ENCODE measurements at places on chromosomes 4 and X.

DNA sequence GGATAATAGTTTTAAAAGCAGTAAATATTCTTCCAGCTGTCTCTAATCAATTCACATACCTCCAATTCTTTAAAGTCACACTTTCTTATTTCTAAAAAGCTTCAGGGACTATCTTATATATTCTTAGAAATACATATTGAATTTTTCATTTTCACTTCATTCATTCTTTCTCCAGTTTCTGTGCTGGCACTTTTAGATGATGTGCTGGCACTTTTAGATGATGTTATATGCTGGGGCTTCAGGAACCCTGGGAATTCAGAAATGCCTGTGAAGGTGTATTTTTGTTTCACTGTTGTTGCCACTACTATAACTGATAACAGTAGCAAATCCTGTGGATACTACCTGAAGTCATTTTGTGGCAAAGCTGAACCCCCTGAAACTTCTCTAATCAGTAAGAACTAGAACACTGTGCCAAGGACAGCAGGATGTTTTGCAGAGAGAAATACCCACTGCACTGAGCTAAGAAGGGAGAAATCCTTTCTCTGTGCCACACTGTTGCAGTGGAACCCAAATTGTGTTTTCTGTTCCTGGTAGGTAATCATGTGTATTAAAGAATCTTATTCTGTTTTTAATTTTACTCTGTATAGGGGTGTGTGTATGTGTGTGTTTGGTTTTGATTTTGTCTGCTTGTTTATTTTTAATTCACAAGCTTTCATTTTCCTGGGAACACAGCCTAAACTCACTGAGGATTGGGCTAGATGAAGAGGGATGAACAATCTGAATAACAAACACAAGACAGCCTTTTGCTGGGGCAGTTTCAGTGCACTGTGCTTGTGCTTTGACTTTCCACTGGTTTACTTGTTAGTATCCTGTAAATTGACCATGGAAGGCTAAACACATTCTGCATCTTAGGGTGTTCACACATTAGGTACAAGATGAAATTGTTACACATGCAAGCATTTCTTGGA lies 898.3 kb downstream of the CCSER1 start:
- no peak for DNase-seq

- no peak for DNase-seq
Measured at GRCh38 chr4:119048446-119048845, 87.2 kb upstream of the MYOZ2 start.

GRCh38 chr4:141501931-141502330 lies 134.5 kb upstream of the IL15 start:
- no peak for DNase-seq

DNA sequence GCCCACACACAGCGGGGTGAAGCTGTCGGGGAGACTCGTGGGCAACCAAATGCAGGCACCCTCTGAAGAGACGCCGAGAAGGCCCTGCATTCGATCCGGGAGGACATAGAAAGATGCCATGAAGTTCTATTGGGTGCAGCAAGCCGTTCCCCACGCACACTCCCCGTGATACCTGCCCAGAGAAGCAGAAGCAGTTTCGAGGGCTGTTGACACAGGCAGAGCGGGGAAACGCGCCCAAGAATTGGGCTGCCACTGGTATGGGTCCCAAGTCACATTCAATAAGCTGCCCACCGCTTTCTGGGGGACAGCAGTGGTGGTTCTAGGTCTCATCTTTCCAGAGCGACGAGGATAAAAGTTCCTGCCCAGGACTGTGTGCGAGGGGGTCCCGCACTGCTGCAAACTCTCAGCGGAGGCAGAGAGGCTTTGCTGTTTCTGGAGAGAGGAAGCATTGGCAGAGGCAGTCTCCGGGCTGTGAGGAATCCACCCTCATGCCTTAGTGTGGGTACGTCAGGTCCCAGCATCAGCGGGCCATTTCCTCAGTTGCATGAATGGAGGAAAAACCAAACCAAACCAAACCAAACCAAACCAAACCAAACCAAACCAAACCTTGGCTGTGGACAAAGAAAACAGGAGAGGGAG lies 10.1 kb downstream of the PITX2 start:
- DNase-seq, result peak; percentile 5

GRCh38 chr4:126742048-126742447 lies 890.7 kb upstream of the INTU start:
- no peak for DNase-seq

GRCh38 chr4:10963958-10964703 lies 279.6 kb upstream of the CLNK start:
- DNase-seq, result no peak

DNA sequence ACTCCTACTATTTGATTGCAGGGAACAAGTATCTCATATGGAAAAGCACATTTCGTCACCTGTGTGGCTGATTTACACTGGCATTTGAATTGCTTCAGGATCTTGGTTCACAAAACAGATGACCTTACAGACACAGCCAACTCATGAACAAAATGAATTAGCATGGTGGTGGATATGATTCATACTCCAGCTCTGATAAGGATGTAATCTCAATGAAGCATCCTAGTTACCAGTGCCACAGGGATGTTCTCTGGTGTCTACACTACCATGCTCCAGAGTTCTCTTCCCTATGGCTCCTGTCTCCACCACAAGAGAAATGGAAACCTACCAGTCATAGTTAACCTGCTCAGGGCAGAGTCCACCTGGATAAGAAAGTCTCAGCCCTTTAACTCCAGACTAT lies 40.7 kb downstream of the TEC start:
- DNase-seq, result no peak

GRCh38 chr4:41624765-41625164 lies 86.8 kb downstream of the LIMCH1 start:
- no peak for DNase-seq

GRCh38 chr4:88063634-88064296 lies 56.3 kb downstream of the PKD2 start:
- DNase-seq, result no peak

GRCh38 chr4:93018243-93018642 lies 714.5 kb downstream of the GRID2 start:
- no peak for DNase-seq

GRCh38 chr4:1356181-1356998 lies 9.4 kb downstream of the UVSSA start:
- peak; percentile 35 for DNase-seq

- DNase-seq, result no peak
Measured at GRCh38 chr4:77172336-77172735, 15.3 kb downstream of the CCNG2 start.

DNA sequence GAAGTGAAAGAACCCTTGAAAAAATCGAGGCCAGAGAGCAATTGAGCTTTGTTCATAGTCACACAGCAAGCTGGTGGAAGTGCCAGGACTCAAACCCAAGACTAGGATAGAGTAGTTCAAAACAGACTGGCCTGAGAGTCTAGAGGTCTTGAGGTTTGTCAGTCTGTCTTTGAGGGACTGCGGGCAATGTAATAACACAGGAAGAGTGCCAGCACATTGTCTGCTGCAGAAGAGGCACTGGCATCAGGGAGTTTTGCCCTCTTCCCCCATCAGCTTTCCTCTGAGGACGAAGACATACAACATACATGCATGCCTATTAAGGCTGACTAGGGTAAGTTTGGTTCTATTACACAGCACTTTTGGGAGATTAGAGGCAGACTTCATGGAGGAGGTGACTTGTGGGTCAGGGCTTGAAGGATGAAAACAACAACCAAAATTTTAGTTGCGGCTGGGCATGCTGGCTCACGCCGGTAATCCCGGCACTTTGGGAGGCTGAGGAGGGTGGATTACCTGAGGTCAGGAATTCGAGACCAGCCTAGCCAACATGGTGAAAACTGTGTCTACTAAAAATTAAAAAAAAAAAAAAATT lies 64.1 kb upstream of the LAS1L start:
- DNase-seq, result no peak

GRCh38 chr4:16894406-16894805 lies 4.0 kb downstream of the LDB2 start:
- no peak for DNase-seq

DNA sequence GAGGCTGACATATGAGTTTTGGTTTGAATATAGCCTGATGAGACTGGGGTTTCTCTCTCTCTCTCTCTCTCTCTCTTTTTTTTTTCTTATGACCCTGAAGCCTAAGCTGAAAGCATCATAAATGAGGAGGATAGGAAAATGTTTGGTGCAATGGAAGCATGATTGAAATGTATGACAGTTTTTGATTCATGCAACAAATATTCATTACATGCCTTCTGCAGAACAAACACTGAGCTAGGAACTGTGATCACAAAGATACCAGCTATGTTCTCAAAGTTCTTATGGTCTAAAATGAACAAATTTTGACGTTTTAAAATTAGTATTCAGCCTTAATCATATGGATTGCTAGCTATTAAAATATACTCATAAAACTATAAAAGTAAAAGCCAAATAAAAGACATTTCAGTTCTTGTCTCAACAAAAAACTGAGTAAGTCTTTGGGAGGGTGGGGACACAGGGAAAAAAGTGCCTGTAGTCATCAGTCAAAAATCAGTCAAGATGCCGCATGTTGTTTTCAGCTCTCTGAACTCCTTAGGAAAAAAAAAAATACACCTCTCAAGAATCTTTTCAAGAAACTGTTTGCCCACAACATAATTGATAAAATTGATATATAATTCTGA lies 57.2 kb downstream of the NKX6-1 start:
- DNase-seq, result no peak

DNA sequence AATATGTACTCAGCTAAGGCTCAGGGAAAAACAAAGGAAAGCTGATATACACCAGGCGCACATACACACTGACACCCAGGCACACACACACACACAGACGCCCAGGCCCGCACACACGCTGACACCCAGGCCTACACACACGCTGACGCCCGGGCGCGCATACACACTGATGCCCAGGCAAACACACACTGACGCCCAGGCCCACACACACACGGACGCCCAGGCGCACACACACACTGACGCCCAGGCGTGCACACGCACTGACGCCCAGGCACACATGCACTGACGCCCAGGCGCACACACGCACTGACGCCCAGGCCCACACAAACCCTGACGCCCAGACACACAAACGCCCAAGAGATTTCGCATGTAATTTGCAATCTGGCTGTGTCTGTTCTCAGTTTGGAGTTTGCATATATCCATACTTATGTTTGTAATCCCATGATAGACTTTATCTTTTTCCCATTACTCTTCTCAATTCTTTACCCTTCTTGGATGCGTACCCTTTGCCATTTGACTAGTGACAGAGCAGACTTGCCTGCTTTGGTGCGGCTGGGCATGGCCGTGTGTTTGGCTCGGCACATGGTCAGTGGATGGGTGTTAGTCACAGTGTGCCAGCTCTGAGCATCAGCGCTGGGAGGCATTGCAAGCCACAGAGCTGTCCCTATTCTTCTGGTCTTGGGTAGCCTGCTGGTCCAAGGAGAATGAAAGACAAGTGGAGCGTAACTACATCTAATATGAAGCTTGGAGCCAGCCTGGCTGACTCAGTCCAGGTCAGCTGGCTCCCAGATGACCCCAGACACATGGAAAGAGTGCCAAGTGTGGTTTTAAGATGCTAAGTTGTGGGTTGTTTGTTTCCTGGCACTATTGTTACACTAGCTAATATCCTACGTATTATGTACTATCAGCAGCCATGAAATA lies 632.4 kb upstream of the ZFP42 start:
- no peak for DNase-seq

- no peak for DNase-seq
Measured at GRCh38 chr4:110900213-110900769, 277.4 kb upstream of the PITX2 start.

DNA sequence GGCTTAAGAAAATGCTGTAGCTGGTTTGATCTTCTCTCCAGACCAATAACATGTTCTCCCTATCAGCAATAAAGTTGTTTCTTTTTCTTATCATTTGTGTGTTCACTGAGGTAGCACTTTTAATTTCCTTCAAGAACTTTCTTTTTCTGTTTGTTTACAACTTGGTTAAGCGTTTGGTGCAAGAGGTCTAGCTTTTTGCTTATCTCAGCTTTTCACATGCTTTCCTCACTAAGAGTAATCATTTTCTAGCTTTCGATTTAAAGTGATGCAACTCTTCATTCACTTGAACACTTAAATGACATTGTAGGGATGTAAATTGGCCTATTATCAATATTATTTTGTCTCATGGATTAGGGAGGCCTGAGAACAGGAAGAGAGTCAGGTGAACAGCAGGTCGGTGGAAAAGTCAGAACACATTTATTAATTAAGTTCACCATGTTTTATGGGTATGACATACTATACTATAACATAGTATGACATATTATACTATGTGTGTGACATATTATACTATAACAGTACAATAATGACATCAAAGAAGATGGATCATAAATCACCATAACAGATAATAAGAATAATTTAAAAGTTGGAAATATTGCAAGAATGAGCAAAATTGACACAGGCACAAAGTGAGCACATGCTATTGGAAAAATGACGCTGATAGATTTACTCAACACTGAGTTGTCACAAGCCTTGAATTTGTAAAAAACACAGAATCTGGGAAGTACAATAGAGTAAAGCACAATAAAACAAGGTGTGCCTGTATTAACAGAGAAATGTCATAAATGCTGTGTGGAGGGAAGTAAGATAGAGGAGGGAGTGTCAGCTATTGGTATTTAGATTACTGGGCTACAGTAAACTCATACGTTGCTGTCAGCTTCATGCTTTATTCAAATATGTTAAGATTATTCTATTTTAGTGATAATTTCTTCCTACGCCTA lies 218.6 kb upstream of the SLC7A11 start:
- DNase-seq, result no peak

GRCh38 chrX:51395810-51396728 lies 63.4 kb downstream of the NUDT10 start:
- peak; percentile 20 for DNase-seq

DNA sequence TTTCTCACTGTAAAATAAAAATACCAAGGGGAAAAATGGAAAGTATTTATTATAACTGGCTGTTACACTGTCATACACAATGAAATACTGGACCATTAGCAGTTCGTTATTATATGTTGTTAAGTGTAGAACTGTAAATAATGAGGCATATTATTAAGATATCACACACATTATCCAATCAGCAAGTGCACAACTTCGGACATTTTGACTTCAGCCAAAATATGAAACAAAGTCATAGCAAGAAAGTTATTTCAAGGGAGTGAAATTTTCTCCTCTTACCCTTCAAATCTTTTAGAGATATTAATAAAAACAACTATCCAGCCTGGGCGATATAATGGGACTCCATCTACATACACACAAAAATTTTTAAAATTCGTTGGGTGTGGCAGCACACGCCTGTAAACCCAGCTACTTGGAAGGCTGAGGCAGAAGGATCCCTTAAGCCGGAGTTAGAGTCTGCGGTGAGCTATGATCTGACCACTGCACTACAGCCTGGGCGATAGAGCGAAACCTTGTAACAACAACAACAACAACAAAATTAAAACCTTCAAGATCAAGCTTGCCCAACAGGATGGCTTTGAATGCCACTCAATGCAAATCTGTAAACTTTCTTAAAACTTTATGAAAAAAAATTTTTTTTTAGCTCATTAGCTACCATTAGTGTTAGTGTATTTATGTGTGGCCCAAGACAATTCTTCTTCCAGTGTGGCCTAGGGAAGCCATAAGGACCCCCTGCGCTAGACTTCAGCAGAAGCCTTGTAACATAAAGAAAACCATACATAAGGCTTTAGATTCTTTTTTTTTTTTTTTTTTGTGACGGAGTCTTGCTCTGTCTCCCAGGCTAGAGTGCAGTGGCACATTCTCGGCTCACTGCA lies 1.3 kb upstream of the CISD2 start:
- DNase-seq, result no peak

All from right renal pelvis (tissue), 4 donors.